ENCODE measurements at places on chromosomes 3 and 15. TPM values are rescaled to one million over a fixed set of nuclear protein-coding genes. Genes with fewer than 3 reads are reported as not detected.

The SI gene
- polyA plus RNA-seq, result 0.01 TPM

DNA sequence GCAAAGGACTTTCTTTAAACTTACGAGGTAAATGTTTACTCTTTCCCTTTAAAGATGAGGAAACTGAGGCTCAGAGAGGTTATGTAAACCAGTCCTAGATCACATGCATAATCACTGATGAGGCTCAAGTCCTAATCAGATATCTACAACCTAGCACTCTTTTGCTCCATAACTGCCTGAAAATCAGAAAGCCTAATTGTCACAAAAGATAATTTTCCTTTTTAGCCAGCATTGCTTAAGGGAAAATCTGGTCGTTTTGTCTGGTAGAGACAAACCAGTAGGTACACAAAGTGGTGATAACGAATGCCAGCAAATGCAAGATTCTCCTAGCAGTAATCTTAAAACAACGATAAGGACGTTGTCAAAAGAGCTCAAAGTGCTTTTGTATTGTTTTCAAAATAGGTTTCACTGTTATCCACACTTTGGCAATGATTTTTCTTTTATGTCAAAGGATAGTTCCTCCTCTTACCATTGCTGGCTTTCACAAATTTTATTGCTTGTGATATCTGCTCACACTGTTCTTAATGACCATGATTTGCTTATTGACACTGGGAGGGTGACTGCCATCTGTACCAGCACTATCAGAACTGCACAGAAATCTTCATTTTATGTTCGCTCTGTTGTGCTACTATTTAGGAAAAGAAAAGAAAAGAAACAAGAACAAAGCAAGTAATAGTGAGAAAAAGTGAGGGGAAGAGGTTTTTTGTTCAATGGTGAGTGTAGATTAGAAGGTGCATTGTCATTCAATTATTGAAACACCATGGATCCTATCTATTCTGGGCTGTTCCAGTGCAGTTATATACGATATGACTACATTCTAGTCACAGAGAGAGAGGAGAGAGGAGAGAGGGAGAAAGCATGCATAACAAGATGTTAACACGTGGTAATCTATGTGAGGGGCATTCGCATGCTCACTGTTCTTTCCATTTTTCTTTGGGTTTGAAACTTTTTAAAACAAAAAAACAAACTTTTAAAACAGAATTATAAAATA, 13.7 kb downstream of the IQCH start:
- no peak for DNase-seq

The PSTPIP1 gene
- 2.4 TPM for polyA plus RNA-seq

The SAMMSON gene
- 0.23 TPM for polyA plus RNA-seq

The RTP3 gene
- not detected for polyA plus RNA-seq

The PLAAT1 gene
- 1.9 TPM for polyA plus RNA-seq

The ZIC1 gene
- not detected for polyA plus RNA-seq

GRCh38 chr15:95559875-95560394, 770.6 kb upstream of the NR2F2 start:
- DNase-seq, result no peak

GRCh38 chr15:39781967-39782302, 706 bp downstream of the FSIP1 start:
- DNase-seq, result no peak

GRCh38 chr3:128282380-128283196, 129.3 kb downstream of the EEFSEC start:
- DNase-seq, result peak; percentile 84

The TTLL13 gene
- 0.04 TPM for polyA plus RNA-seq

- no peak for DNase-seq
Observed at GRCh38 chr15:73691396-73691795, 7.2 kb downstream of the CD276 start.

- DNase-seq, result no peak
Observed at GRCh38 chr15:43748376-43748775, 2.1 kb downstream of the PDIA3 start.

DNA sequence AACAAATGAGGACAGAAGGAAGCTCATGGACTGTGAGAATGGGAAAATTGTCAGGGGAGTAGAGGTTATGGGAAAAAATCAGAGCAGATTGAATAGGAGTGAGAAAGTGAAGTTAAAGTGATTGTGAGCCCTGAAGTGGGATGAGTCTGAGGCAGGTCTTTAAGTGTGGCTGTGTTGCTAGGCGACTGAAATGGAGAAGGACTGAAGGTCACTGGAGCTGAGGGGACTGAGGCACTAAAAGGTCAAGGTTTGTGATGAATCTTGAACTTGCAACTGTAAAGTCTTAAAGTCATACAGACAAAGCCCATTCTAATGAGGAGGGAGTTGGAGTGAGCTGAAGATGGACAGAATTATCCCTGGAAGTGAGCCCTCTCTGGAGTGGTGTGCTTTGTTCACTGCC, 518.9 kb downstream of the TUSC7 start:
- DNase-seq, result no peak

DNA sequence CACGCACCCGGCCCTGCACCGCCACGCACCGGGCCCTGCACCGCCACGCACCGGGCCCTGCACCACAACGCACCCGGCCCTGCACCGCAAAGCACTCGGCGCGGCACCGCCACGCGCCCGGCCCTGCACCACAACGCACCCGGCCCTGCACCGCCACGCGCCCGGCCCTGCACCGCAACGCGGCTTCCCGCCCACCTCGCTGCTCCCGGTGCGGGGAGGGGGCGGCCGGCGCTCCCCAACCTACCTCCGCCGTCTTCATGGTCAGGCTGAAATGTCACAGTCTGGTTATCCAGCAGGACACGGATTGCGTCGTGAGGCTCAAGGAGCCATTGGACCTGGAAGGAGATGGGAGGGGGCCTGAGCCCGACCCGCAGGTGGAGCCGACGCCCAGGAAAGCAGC, 41.8 kb downstream of the MUC20 start:
- DNase-seq, result no peak
